Breast epithelium (tissue), 4 donors: ENCODE measurements at places on chromosomes 13 and 19. TPM values are rescaled to one million over a fixed set of nuclear protein-coding genes. Genes with fewer than 3 reads are reported as not detected.

- H3K4me3 ChIP-seq = no peak overlapping the region
- no peak overlapping the region for H3K27ac ChIP-seq
- no peaks in the 10 kb centered on the region for H3K36me3 ChIP-seq
- peaks cover 6% of the 10 kb centered on the region for H3K27me3 ChIP-seq
- no peaks in the 10 kb centered on the region for H3K4me1 ChIP-seq
These were observed 19.2 kb downstream of the SIGLEC7 start for GRCh38 chr19:51161266-51161665.

DNA sequence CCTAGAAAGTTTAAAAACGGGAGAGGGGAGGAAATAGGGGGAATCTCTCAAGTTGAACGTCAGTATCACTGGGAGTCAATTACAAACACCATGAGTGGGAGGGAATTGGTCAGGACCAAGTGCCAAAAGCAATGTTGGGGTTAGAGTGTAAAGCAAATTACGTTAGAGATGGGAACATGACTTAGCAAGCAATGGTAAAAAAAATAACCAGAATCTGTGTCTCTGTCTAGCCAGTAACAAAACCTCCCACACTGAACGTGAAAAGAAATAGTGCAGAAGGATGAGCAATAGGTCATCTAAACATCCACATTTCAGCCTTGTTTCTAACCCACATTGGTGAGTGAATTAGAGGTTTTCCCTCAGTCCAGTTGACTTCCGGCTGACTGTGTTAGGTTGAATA, 242.2 kb downstream of the COG6 start:
- H3K27ac ChIP-seq = no peak overlapping the region
- no peaks in the 10 kb centered on the region for H3K27me3 ChIP-seq
- H3K4me3 ChIP-seq = no peak overlapping the region
- H3K36me3 ChIP-seq = no peaks in the 10 kb centered on the region

GRCh38 chr19:12720851-12721655, 2.7 kb downstream of the TNPO2 start:
- H3K4me3 ChIP-seq = peak overlapping the region; percentile 97
- H3K27ac ChIP-seq = peak overlapping the region; percentile 95
- peaks cover 4% of the 10 kb centered on the region for H3K4me1 ChIP-seq
- H3K36me3 ChIP-seq = no peaks in the 10 kb centered on the region

DNA sequence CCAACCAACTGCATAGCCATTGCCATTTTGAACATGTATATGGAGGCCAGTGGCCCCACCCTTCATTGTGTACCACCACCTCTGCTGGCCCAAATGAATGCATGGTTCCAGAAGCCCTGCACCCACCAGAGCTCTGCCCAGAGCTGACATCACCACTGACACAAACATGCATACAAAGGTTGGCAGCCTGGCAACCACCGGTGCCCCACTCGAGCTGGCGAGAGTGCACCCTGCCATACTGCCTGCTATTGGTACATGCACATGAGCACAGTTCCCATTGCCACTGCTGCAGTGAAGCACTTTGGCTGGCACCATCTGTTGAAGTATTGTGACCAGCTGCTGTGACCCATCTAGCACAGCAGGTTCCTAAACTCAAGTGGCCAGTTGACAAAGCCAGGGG, 1564.9 kb downstream of the OLFM4 start:
- DNase-seq = no peak
- no peak overlapping the region for H3K4me3 ChIP-seq
- no peaks in the 10 kb centered on the region for H3K36me3 ChIP-seq
- no peaks in the 10 kb centered on the region for H3K4me1 ChIP-seq

COG6 gene
- 21.6 TPM for total RNA-seq

- no peak overlapping the region for H3K4me3 ChIP-seq
- H3K27me3 ChIP-seq = no peaks in the 10 kb centered on the region
- no peaks in the 10 kb centered on the region for H3K4me1 ChIP-seq
- no peak overlapping the region for H3K27ac ChIP-seq
- DNase-seq = no peak
These were observed 487.9 kb downstream of the DCT start for GRCh38 chr13:93991569-93991968.

ZNF563 gene
- total RNA-seq = 7.5 TPM

DNA sequence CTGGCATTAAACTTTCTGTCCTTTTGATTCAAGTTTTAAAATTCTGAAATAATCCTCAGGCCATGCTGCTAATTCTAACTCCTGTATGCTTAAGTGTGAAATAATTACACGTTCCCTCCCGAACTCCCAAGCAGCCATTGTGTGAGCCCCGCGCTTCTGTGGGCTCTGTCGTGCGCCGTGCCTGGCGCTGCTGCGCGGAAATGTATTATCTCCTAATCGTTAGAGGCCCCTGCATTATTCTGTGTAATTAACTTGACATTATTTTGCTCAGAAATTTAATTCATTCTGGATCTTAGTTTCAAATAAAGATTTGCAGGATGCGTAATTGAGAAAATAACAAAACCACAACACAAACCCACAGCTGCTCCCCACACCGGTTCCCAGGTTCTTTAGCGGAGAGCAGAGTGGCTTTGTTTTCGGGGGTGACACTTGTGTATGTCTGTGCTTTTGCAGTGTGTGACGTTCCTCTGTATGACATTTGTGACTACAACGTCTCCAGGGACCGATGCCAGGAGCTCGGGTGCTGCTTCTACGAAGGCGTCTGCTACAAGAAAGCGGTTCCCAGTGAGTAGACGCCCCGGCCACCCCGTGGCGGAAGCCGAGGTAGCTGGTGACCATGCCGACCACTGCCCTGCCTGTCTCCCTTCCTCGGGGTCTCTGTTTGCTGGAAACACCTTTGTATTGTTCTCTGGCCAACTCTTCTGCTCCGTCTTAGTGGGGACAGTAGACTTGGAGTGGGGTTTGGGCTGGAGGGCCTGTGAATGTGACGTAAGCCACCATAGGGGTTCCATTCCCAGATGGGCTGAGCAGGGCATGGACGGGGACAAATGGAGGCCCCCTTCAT, 7.5 kb downstream of the TEX29 start:
- DNase-seq = no peak
- no peak overlapping the region for H3K27ac ChIP-seq
- H3K4me3 ChIP-seq = no peak overlapping the region
- H3K4me1 ChIP-seq = no peaks in the 10 kb centered on the region
- no peaks in the 10 kb centered on the region for H3K36me3 ChIP-seq

CA11 gene
- total RNA-seq = 2.2 TPM

GRCh38 chr19:35554076-35554475, 8.7 kb downstream of the TMEM147 start:
- H3K4me1 ChIP-seq = no peaks in the 10 kb centered on the region
- no peak overlapping the region for H3K4me3 ChIP-seq
- no peak for DNase-seq
- no peak overlapping the region for H3K27ac ChIP-seq
- H3K36me3 ChIP-seq = no peaks in the 10 kb centered on the region

KLK6 gene
- total RNA-seq = 14.8 TPM

DNA sequence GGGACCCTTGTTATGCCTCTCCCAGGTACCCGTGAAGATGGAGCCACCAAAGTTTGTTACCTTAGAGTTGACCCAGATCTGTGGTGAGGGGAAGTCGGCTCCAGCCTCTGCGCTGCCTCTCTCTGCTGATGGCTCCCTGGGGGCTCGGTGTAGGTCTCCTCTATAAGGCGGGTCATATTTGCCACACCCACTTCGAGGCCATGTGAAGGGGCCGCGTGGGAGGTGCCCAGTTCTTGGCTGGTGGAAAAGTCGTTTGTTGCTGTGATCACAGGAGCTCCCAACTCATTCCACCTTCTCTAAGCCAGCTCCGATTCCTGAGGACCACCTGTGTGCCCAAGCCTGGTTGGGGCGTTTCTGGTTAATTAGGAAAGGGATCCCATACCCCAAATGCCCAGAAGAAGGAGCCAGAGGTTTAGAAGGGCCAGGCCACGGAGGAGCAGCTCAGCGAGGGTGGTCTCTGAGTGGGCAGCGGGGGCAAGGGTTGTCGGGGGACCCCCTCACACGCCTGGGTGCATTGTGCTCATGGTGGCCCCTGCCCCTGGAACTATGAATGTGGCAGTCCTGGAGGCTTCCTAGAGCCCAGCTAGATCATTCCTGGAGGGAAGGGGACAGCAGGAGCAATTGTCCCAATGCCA, 296.5 kb downstream of the ZNF536 start:
- no peak overlapping the region for H3K27ac ChIP-seq
- DNase-seq = no peak
- H3K4me1 ChIP-seq = no peaks in the 10 kb centered on the region
- no peak overlapping the region for H3K4me3 ChIP-seq
- no peaks in the 10 kb centered on the region for H3K27me3 ChIP-seq

- H3K4me1 ChIP-seq = peaks cover 3% of the 10 kb centered on the region
- no peaks in the 10 kb centered on the region for H3K27me3 ChIP-seq
- no peak overlapping the region for H3K4me3 ChIP-seq
- peak overlapping the region; percentile 48 for H3K27ac ChIP-seq
These were observed 6.4 kb downstream of the CCDC8 start for GRCh38 chr19:46406976-46407375.

NUDT19 gene
- total RNA-seq = 7.2 TPM

GRCh38 chr19:40981591-40981990, 9.5 kb upstream of the CYP2B6 start:
- H3K27ac ChIP-seq = no peak overlapping the region
- H3K4me1 ChIP-seq = no peaks in the 10 kb centered on the region
- no peaks in the 10 kb centered on the region for H3K36me3 ChIP-seq
- no peak overlapping the region for H3K4me3 ChIP-seq
- DNase-seq = no peak

AMH gene
- total RNA-seq = not detected

SLC10A2 gene
- not detected for total RNA-seq

GRCh38 chr19:6654347-6655310, 15.3 kb downstream of the TNFSF14 start:
- no peak for DNase-seq
- H3K36me3 ChIP-seq = no peaks in the 10 kb centered on the region
- H3K27ac ChIP-seq = no peak overlapping the region
- H3K27me3 ChIP-seq = no peaks in the 10 kb centered on the region
- H3K4me1 ChIP-seq = no peaks in the 10 kb centered on the region
- no peak overlapping the region for H3K4me3 ChIP-seq

PINLYP gene
- 6.9 TPM for total RNA-seq

- DNase-seq = no peak
- no peaks in the 10 kb centered on the region for H3K4me1 ChIP-seq
- H3K4me3 ChIP-seq = peak overlapping the region; percentile 37
- H3K27me3 ChIP-seq = no peaks in the 10 kb centered on the region
- no peaks in the 10 kb centered on the region for H3K36me3 ChIP-seq
These were observed 27.2 kb downstream of the RCBTB2 start for GRCh38 chr13:48505597-48506091.

SHISA7 gene
- not detected for total RNA-seq

GRCh38 chr13:107867701-107868661, 347.4 kb downstream of the LIG4 start:
- H3K27me3 ChIP-seq = no peaks in the 10 kb centered on the region
- no peak for DNase-seq
- no peaks in the 10 kb centered on the region for H3K4me1 ChIP-seq
- H3K36me3 ChIP-seq = no peaks in the 10 kb centered on the region
- peak overlapping the region; percentile 60 for H3K4me3 ChIP-seq

PTGER1 gene
- total RNA-seq = 0.48 TPM

CTXN1 gene
- 9.5 TPM for total RNA-seq

- H3K36me3 ChIP-seq = no peaks in the 10 kb centered on the region
- DNase-seq = no peak
- H3K4me1 ChIP-seq = no peaks in the 10 kb centered on the region
- H3K27me3 ChIP-seq = no peaks in the 10 kb centered on the region
These were observed 57.7 kb upstream of the TEX29 start for GRCh38 chr13:111262715-111263114.

GRCh38 chr13:37144661-37145060, 39.2 kb upstream of the CSNK1A1L start:
- H3K27ac ChIP-seq = no peak overlapping the region
- H3K36me3 ChIP-seq = no peaks in the 10 kb centered on the region
- H3K4me1 ChIP-seq = no peaks in the 10 kb centered on the region
- no peak for DNase-seq
- no peak overlapping the region for H3K4me3 ChIP-seq

GRCh38 chr19:49333811-49334288, 1.4 kb upstream of the CD37 start:
- H3K27ac ChIP-seq = no peak overlapping the region
- no peaks in the 10 kb centered on the region for H3K4me1 ChIP-seq
- H3K4me3 ChIP-seq = no peak overlapping the region
- H3K36me3 ChIP-seq = no peaks in the 10 kb centered on the region
- H3K27me3 ChIP-seq = no peaks in the 10 kb centered on the region
- DNase-seq = peak; percentile 34

GRCh38 chr19:42057846-42058245, 12.2 kb downstream of the GRIK5 start:
- H3K36me3 ChIP-seq = no peaks in the 10 kb centered on the region
- no peak for DNase-seq
- no peak overlapping the region for H3K27ac ChIP-seq
- H3K4me1 ChIP-seq = no peaks in the 10 kb centered on the region

- no peak for DNase-seq
- no peaks in the 10 kb centered on the region for H3K4me1 ChIP-seq
- H3K27me3 ChIP-seq = no peaks in the 10 kb centered on the region
- H3K36me3 ChIP-seq = no peaks in the 10 kb centered on the region
These were observed 148.2 kb downstream of the DCT start for GRCh38 chr13:94331281-94331680.
